ENCODE measurements at places on chromosomes 11 and 22.

DNA sequence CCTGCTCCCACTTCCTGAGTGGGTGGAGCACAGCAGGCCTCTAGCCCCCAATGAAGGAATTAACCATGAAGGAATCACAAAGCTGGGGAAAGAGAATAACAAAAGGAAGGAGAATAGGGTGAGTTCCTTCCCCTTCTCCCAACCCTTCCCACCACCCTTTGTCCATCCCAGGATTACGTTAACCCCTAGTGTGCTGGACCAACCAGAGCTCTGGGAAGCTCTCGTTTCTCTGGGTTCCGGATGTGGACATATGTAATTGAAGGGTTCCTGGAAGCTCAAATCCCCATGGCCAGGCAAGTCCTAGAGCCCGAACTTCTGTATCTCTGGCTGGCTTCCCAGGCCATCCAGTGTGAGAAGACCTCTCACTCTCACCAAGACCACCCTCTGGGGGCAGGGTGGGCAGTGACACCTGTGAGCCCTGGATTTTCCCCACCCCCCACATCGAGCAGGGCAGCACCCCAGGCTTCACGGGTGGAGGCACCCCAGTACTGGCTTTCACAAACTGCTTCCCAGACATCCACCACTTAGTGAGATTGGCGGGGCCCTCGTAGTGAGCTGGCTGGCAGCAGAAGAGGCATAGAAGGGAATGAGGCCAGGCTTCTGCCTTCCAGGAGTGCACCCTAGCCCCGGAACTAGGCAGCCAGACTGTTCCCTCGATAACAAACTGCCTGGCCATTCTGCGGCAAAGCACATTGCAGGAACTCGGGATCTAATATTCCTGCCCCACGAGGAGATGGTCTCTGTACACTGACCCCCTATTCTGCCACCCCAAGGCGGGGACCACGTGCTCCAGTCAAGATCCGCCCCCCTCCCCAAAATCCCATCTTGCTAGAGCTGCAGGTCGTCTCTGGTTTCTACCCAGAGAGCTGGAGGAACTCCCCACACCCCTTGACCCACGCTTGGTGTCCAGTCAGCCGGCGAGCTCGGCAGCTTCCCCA is 2.1 kb downstream of the NECTIN1 start:
- no peak for DNase-seq

- no peak for DNase-seq
Measured at GRCh38 chr11:86698639-86699038, 26.2 kb upstream of the ME3 start.

DNA sequence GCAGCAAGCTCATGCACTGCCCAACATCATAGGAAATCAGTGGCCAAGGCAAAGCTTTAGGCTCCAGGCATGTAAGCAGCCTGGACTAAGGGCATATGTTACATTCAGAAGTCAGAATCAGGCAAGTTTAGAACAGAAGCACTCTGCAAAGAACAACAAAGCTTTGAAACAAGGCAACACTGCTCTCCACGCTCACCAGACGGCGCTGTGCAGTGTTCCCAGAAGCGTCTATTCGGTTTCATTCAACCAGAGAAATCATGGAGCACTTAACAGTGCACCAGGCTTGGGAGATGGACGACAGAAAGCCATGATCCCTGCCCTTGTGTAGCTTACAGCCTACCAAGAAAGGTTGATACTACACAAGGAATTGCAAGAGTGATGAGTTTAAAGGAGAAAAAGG is 555.8 kb downstream of the BUD13 start:
- peak; percentile 38 for DNase-seq

- DNase-seq: no peak
Measured at GRCh38 chr11:13223112-13223511, 54.5 kb upstream of the BMAL1 start.

- DNase-seq: no peak
Measured at GRCh38 chr11:70226967-70227366, 23.9 kb downstream of the FADD start.

DNA sequence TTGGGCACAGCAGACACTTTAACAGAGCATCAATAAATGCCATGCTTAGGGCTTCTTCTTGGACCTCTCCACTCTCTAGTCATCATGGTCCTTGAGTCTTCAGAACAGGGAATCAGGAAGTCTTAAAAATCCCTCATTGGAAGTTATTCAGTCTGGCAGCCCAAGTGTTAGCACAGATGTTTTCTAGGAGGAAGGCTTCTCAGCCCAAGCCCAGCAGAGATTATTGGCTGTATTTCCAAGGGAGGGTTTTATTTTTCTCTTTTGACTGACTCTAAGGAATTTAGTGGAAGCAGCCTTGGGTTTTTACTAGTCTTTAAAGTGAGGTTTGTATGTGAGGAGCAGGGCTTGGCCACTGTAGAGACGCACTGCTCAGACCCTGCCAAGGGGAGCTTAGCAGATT is 41.9 kb downstream of the CEP164 start:
- DNase-seq: no peak

DNA sequence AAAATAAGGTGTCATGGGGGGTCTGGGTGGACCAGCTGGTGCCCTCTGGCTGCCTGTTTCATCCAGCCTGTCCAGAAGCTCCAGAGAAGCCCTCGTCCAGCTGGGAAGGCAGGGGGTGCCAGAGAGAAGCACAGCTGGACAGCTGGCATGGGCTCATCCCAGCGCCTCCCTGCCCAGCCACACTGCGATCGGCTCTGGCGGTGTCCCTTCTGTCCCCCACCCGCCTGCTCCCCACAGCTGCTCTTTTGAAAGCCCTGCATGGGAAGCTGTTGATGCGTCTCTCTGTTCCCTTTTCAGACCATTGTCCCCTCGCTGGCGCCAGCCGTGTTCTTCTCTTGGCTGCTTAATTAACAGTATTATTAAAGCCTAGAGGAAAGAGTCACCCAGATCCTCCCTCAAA is 86.5 kb downstream of the MN1 start:
- DNase-seq: no peak

- no peak for DNase-seq
Measured at GRCh38 chr11:73239111-73239521, 21.0 kb downstream of the P2RY2 start.

GRCh38 chr11:91382946-91383345 is 841.7 kb upstream of the FAT3 start:
- DNase-seq: no peak

- DNase-seq: no peak
Measured at GRCh38 chr11:96112192-96113128, 188.6 kb upstream of the MTMR2 start.

DNA sequence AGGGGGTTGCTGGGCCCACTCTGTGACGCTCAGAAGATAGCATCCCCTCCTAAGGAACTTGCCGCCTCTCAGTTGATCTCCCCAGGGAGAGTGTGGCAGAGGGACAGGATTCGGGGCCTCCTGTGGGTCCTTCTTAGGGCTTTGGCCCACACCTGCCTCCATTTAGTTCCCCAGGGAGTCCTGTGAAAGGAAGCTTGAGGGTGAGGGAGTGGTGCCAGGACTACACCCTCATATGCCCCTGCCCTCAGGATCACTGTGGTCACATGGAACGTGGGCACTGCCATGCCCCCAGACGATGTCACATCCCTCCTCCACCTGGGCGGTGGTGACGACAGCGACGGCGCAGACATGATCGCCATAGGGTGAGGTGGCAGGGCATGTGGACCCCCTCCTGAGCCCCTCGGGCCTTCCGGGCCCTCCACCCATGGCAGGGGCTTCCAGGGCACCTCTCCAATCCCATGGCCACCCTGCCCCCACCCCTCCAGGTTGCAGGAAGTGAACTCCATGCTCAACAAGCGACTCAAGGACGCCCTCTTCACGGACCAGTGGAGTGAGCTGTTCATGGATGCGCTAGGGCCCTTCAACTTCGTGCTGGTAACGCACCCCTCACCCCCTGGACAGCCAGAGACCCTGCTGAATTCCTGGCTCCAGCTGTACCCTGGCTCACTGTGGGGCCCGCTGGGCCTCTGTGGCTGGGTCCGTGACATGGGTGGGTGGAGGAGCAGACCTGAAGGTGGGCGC is 3.5 kb downstream of the INPP5J start:
- no peak for DNase-seq

GRCh38 chr22:28904211-28904896 is 21.0 kb downstream of the ZNRF3 start:
- no peak for DNase-seq

- DNase-seq: no peak
Measured at GRCh38 chr11:11311169-11311568, 41.9 kb downstream of the CSNK2A3 start.

- DNase-seq: no peak
Measured at GRCh38 chr22:49995041-49995360, 17.6 kb downstream of the IL17REL start.

DNA sequence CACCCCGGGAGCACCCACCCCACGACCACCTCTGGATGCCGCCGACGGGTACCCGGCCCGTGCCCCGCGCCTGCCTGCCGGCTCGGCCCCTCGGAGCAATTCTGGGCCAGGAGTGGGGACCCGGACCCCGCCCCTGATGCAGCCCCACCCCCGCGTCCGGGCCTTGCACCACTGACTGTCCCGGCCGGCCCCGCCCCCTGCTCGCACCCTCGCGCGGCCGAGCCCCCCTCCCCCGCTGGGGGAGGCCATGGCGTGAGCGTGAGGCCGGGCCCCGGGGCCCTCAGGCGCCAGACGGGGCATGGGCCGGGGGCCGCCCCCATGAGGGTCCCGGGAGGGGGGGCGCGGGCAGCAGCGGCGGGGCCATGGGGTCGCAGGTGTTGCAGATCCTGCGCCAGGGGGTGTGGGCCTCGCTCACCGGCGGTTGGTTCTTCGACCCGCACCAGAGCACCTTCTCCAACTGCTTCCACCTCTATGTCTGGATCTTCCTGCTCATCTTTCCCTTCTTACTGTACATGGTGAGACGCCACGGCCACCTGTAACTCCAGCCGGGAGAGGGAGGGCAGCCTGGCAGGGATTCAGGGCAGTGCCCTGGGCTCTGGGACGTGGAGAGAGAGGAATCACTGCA is 486 bp downstream of the PCNX3 start:
- DNase-seq: no peak

DNA sequence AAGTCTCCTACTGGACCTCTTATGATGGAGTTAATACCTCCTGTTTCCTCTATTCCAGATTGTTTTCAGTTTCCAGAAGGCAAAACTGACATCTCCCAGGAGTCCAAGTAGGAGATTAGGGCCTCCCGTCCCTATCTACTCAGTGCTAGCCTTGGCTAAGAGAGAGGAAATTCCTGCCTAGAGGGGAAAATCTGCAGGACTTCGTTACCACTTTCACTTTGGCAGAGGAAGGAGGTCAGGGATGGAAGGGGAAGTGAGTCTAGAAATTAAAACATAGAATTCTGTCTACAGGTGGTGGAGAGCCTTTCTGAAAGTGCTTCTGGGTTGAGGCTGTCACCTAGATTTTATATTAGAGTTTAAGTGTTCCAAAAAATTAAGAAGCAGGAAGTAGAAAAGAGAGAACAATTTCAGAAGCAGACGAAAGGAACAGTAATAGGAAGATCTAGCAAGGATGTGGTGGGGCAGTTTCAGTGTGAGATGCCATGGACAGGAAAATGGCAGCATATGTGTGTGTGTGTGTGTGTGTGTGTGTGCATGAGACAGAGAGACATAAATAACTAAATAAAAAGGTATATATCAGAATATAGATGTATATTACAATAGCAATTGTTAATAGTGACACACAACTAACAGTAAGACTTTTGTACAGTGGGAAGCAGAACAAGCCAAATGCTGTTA is 2.4 kb upstream of the TRIM68 start:
- no peak for DNase-seq

- DNase-seq: peak; percentile 92
Measured at GRCh38 chr11:126930091-126930841, 70.3 kb downstream of the KIRREL3 start.

DNA sequence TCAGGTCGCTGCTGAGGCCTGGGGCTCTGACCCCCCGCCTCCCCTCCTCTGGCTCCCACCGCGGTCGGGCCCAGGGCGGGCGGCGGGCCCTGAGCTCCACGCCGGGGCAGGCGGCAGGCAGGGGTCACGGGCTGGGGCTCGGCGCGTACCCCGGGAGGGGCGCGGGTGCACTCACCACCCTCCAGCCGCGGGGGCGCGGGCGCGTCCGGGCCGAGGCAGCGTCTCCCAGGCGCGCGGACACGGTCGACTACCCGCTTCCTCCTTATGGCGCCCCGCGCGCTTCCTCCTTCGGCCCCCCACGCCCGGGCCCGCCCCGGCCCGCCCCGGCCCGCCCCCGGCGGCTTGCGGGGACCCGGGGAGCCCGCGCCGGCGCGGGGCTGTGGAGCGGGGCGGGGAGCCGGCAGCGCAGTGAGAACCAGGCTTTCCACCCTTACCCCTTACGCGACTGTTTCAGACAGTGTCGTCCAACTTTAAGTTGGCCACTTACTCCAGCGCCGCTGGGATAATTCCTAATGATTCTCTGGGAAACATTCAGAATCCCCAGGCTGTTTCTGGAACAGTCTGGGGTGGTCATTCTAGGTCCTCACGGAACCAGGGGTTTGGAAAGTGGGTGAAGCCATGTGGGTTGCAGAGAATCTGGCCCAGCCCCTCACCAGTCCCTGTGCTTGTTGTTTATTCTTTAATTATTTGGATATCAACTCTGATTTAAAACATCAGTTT is at the start of gene BID:
Gene BID, minus strand, starts transcription at position 264 of the 720 bp plus-strand sequence. CDS start 24,353 bp downstream, outside the sequence.
- DNase-seq: no peak

DNA sequence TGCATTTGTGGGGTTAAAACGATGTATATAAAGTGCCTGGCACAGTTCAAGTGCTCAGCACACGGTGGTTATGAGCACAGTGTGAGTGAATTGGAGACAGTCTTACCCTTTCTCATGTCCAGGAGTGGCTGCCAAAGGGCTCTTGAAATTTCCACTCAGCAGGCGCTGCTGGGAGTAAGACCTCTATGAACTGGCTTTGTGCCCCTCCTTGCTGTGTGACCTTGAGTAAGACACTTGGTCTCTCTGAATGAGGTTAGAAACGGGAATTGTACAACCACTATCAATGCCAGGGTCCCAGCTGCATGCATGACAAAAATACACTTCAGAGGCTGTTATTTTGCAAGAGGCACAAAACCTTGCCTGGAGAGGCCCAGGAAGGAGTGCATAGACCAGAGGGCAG is 86.6 kb downstream of the TSPAN18 start:
- no peak for DNase-seq

DNA sequence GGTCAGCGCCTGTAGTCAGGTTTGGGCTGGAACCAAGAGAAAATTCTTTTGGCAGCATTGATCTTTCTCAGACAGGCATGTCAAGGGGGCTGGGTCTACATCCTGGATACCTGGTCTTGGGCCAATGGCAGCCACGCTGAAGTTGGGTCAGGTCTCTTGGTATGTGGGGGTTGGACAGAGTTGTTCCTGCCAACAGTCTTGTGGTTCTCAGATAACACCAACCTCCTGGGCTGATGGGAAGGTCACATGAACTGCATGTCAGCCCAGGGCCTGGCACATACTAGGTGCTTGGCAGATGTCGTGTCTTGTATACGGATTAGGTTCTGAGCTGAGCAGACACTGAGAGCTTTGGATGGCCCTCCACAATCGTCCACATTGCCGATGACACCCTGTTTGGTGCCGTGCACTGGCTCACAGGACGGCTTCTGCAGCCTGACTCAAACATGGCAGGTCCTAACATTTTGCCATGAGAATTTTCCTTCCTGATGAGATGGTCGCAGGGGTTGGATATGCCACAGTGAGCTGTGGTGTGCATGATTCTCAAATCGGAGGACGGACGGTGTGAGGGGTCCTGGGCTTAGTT is 42.0 kb downstream of the FBLN1 start:
- no peak for DNase-seq

DNA sequence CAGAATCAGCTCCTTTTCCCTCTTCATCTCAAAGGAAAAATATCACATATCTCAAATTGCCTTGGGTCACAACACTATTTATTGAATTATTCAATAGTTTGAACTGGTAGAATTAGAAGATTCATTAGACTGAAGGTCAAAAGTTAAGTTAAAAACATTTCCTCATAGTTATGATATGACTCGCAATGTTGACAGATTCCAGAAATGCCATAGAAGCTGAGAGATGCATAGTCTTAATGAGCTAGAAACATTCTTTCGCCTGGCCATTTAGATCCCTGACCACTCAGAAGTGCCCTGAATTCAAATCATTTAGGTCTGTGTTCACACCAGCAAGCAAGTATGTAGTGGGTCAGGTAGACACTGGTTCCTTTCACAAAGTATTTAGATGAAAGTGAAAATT is 44.4 kb downstream of the FAT3 start:
- DNase-seq: no peak
